Stimulated activated CD8-positive, alpha-beta memory T cell treated with anti-CD3 and anti-CD28 coated beads, Interleukin-4, amount 100 ng/mL, for 1 hour (primary cell): ENCODE measurements at places on chromosomes 3 and 15.

- no peak for DNase-seq
Measured at GRCh38 chr3:82493858-82494257, 732.4 kb upstream of the GBE1 start.

GRCh38 chr3:197613199-197613598 is 57.4 kb upstream of the BDH1 start:
- no peak for DNase-seq

DNA sequence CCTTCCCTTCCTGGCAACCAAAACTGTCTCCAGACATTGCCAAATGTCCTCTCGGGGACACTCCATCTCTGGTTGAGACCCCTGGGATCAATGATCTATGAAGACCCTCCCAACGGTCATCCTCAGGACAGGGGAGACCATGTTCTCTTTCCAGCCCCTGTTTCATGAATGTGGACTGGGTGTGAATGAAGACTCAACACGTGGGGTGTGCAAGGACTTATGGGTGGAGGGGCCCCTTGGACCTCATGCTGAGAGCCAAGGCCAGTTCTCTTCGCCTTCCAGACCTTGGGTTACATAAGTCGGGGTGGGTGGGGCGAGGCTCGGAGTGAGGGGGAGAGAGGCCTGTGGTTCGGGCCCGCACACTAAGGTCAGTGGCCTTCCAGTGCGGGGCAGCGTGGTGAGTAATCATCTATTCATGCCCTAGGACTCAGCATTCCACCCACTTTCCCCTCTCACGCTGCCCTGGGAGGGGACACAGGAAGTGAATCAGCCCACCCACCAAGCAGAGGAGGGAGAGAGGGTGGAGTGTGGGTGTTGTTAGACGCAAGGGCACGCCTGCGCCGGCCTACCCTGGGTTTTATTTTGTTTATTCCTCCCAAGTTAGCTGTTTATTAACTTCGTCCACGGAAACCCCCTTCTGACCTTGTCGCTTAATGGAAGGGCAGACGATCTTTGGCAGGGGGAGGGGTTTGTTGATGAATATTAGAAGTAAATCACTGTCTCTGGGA is 6.7 kb downstream of the PAQR5 start:
- DNase-seq, result no peak

DNA sequence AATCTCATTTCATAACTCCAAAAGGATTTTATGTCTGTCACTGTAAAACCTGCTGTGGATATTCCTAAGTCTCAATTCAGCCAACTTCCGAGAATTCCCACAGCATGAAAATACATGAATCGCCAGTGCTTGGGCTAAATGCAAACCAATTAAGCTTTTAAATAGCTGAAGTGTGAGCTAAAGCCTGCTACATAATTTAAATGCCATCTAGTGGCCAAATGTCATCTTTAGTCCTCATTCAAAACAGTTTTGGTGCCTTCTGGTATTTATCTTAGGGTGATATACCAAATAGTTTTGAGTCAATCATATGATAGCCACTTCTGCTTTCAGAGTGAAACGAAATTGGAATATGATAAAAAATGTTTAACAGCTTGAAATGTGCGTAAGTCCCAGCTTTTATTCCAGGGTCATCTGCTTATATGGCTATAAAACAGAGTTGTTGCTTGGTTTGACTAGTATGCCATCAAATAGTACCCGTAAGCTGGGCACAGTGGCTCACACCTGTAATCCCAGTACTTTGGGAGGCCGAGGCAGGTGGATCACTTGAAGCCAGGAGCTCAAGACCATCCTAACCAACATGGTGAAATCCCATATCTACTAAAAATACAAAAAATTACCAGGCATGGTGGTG is 41.8 kb upstream of the CCNL1 start:
- DNase-seq, result no peak

GRCh38 chr3:192645437-192645836 is 81.9 kb downstream of the FGF12 start:
- DNase-seq, result no peak
